ENCODE measurements at places on chromosomes 3 and 15.

- no peak for DNase-seq
Observed at GRCh38 chr3:108006881-108007331, 83.9 kb downstream of the CD47 start.

DNA sequence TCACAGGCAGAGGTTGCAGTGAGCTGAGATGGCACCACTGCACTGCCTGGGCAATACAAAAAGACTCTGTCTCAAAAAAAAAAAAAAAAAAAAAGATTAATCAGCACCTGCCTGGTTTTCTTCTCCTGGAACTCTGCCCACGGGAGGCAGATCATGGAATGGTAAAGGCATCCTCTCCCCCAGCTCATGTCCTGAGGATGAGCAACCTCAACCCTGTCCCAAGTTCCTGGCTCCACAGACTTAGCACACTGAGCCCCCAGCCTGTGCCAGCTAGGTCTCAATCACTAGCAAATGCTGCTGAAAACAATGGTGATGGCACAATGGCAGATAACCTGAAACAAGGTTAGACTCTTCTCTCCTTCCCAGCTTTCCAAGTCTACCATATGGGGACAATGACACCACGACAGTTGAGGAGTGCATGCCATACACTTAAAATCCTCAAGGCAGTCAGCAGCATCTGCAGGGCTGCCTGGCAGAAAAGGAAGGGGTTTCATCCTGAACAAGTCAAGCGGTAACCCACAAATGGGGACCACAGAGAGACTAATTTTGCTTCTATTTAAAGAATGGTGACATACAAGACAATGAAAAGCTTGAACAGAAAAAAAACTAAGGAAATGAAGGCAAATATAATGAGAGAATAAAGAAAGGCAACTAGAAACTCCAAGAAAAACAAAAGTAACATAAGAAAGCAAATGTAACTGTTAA, 4.8 kb downstream of the CLN6 start:
- DNase-seq: no peak

DNA sequence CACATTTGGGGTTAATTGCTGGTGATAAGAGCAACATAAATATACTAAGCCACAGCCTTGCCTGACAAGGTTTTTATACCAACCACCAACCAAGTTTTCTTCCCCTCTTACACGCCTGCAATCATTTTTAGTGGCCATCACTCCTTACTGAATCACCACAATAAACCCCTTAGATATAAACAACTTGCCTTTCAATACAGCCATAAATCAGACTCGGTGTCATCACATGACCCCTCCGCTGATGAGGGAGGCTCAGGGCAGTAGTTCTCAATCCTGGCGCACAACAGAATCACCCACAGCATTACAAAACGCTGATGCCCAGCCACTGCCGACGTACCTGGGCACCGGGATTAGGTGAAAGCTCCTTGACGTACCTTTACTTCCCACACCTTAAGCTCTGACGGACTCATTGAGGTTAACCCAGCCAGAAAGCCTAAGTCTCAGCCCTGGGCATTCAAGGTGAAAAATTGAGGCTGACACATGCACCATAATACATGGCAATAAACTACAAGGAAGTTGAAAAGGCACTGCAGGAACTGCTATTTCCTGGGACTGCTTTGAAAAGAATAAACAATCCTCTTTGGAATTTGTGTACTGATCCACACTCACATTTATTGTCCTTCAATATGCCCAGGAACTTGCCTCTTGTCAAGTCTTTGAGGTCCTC, 17.1 kb downstream of the ADCY5 start:
- DNase-seq: no peak

- no peak for DNase-seq
Observed at GRCh38 chr15:62067448-62068044, 769 bp downstream of the C2CD4A start.

DNA sequence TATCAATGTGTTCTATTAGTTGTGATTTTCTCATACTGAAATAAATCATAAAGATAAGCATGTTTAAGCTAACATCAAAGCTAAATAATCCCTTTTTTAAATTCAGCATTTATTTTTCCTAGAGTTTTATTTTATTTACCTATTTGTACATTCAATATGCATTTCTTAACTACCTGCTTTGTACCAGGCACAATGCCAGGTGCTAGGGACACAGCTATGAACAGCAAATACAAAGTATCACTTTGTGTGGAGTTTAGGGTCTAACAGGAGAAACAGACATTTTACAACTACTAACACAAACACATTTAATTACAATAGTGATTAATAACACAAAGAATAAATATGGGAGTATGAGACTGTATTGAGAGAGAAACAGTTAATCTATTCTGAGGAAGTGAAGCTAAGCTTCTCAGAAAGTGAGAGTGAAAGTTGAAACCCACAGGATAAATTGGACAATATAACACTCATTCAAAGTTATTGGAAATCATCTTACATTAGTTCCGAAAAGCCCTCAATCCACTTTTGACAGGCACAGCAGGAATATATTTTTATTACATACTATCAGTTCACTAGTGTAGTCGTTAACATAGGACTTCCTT, 159.6 kb downstream of the GBE1 start:
- no peak for DNase-seq

DNA sequence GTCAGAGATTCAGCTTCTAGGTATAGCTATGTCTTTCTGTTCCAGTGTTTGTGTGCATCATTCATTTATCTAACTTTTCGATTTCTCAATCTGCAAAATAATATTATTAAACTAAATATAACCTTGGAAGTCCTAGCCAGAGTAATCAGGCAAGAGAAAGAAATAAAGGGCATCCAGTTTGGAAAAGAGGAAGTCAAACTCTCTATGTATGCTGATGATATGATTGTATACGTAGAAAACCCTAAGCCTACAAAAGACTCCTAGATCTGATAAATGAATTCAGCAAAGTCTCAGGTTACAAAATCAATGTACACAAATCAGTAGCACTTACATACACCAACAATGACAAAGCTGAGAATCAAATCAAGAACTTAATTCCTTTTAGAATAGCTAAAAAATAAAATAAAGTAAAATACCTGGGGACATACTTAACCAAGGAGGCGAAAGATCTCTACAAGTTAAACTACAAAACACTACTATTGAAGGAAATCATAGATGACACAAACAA, 718.2 kb downstream of the NTRK3 start:
- DNase-seq: no peak

DNA sequence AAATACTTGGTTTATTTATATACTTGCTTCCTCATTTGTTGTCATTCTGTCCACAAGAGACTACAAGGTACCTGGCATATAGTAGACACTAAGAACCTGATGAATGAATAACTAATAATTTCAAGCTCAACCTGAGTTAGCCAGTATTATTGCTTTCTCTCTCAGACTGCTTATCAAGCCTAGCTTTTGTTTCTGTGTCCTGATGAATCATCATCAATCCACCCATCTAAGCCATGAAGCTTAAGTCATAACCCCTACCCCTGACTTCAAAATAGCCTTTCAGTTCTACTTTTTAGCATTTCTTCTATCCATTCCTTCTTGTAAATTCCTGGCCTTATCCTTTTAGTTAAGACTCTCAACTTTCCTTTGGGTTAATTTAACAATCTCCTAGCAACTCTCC, 420.8 kb downstream of the EPHA6 start:
- no peak for DNase-seq

- DNase-seq: no peak
Observed at GRCh38 chr3:123141276-123141675, 60.5 kb upstream of the SEC22A start.

DNA sequence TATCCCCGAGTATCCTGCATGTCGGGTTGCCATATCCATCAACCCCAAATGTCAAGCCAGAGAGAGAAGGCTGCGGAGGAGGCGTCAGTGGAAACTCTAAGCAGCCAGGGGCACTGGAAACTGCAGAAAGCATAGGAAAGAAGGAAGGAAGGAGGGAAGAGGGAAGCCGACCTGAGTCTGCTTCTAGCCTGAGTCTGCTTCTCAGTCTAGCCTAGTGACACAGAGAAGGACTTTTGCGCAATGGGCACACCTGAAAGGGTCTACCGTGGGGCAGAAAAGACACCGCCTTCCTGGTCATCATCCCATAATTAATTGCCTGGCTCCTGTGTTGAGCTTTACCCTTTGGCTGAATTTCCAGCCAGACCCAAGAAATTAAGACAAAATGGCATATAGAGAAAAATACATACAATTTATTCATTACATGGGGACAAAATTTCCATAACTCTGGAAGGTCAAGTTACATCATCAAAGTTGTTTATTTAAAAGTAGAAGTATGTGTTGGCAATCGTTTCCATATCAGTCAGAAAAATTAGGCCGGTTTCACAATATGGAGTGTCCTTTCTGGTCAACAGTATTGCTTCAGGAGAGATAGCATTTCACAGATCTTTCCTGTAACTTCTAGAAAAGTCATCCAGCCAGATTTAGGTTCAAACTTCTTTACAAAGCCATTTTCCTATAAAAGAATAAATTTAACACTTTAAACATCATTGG, 10.3 kb downstream of the BCL2A1 start:
- no peak for DNase-seq

- no peak for DNase-seq
Observed at GRCh38 chr3:23035927-23036640, 167.0 kb upstream of the UBE2E2 start.

DNA sequence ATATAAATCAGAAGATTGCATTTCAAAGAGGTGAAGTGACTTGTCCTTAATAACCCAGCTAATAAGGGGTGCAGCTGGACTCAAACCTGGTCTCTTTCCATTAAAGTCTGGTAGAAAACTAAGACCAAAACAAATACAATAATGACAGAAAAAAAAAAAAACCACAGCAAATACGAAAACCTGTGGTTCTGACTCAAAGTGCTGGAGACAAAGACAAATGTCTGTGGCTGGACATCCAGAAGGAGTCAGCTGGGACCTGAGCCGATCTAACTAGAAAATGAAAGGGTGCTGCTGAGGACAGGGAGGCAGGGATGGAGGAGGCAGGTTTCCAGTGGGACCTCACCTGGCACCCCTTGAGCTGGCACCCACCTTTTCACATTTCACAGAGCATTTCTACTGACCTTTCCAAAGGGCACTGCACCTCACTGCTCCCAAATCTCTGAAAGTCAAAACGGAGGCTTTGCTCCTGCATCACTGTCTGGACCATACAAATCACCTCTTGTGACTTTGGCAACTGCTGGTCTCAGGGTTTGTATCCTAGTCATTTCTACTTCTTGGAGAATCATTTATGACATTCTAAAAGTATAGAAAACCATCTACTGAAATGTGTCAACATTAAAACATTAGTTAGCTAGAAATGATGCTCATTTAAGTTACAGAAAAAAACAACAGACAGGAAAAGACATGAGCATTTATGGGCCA, 61.7 kb downstream of the CCNL1 start:
- DNase-seq: no peak

GRCh38 chr3:48532271-48532976, 24.2 kb downstream of the PFKFB4 start:
- DNase-seq: no peak

DNA sequence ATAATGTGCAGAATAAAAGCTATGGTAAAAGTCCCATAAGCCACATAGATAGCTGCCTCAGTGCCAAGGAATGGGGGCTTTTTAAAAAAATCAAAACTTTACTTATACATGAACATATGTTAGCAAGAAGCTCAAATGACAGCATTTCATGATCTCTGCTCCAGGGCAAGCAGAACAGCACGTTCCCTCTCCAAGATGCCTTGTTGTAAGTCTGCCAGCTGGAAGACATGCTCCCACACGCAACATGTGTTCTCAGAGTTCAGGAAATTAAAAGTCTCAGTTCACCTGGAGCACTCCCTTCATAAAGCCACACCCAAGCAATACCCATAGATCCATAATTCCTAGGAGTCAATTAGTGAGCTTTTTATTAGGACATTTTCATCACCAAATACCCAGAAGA, 52.2 kb downstream of the ABI3BP start:
- DNase-seq: no peak

DNA sequence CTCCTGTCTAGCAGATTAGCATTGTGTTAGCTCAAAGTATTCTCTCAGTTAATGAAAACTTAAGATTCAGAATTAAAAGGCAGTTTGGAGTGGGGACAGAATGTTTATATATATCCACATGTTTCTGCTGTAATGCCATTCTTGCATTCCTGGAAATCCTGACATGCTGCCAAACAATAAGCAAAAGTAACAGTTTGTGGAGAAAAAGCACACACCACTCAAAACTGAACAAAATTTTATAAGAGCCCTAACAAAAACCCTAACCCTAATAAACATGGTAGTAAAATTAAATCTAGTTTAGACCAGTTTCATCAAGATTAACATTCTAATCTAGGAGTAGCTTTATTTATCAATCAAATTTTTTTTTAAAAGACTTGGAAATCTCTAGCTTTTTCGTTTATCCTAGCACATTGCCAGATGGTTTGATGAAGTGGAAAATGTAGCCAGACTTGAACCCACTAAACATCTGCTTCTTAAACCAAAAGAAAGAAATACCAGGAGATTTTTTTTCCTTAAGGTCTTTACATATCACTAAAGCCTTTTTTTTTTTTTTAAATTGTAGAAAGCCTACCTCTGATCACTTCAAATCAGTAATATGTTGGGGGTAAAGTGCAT, 3.7 kb downstream of the TCAIM start:
- DNase-seq: no peak

GRCh38 chr3:60225848-60226247, 1025.4 kb downstream of the FHIT start:
- no peak for DNase-seq

DNA sequence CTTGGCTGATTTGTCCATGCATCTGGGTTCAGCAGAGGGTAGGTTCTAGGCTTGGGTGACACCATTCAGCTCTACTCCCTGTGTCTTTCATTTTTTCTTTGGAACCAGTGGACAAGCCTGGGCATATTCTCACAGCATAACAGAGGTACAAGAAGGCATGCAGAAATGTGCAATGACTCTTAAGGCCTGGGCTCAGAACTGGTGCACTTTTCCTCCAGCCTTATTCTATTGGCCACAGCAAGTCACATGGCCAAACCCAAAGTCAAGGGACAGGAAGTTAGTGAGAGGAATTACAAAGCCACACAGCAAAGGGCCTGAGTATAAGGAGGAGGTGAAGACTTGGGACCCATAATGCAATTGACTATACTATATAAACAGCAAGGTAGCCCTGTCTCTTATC, 200.9 kb upstream of the CTDSPL start:
- DNase-seq: no peak

DNA sequence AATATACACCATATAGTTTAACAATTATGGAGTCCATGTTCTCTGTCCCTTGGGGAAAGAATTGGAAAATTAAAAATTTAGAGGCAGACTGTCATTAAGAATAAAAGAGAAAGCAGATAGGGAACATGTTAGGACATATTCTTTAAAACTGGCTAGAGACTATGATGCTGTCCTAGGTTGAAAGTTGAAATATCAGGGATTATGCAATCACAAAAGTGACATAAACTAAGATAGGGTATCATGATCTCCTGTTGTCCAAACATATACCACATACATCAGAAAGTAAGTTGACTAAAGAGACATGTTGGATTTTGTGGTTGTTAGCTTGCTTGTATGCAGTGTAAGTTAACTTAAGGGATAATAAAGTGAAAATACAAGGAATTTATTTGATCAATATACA, 9.9 kb upstream of the EID1 start:
- no peak for DNase-seq

DNA sequence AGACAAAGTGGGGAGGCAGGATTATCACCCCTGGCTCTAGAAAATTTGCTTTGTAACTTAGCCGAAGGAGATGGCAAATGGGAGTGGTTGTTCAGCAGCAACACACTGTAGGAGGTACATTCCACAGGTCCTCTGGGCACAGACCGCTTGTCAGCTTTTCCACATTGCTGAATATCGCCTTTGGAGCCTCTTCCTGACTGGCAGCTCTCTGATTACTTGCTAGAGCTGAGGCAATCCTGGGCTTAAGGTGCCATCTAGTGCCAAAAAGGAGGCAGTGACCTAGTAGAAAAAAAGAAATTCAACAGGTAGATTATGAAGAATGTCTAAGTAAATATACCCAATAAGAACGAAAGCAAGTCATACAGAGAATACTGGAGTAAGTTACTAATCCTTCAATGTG, 13.1 kb upstream of the SCN5A start:
- no peak for DNase-seq

Measured in GOT3 (cell line).